Progenitor cell of endocrine pancreas (in vitro differentiated cells): ENCODE measurements at places on chromosomes 2 and 18.

- DNase-seq: no peak
These were observed 10.8 kb upstream of the MYO1B start for GRCh38 chr2:191234376-191234775.

DNA sequence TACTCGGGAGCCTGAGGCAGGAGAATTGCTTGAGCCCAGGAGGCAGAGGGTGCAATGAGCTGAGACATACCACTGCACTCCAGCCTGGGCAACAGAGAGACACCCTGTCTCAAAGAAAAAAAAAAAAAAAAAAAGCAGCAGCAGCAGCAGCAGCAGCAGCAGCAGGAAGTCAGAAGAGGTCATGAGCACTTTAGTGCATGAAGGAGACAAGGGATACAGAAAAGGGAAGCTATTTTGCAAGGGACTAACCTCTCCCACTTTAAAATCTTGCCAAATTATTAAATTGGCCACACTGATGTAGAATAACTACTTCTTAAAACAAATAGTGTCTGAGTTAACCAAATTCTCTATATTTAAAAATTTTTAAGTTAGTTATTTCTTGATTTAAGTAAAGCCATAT lies 113.4 kb upstream of the PDE1A start:
- DNase-seq: no peak

- DNase-seq: peak; percentile 23
These were observed 35.0 kb downstream of the RTN4 start for GRCh38 chr2:55014962-55015939.

GRCh38 chr2:239316562-239317465 lies 84.0 kb downstream of the HDAC4 start:
- DNase-seq: peak; percentile 5

- DNase-seq: no peak
These were observed 559.8 kb upstream of the REG3G start for GRCh38 chr2:78465707-78466106.

- no peak for DNase-seq
These were observed 262.7 kb upstream of the EPAS1 start for GRCh38 chr2:46034535-46034934.

- no peak for DNase-seq
These were observed 104.5 kb downstream of the CDCA7 start for GRCh38 chr2:173458991-173459780.

DNA sequence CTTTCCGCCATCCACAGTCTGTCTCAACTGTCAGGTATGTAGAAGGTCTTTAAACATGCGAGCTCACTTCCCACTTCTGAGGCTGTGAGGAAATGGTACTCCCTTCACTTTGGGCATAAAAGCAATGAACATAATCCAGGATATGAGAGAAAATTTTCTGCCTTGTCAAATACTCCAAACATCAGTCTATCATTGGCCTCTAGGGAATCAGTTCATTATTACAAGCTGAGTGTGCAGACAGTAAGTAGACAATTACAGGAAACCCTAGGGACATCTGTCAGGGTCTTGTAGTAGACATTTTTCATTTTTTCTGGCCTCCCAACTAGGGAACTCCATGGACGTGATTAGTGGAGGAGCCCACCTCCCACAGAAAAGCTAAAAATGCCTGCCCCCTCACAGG lies 13.6 kb upstream of the APCDD1 start:
- DNase-seq: no peak

- no peak for DNase-seq
These were observed 854.3 kb downstream of the LRRTM4 start for GRCh38 chr2:76667821-76668271.

DNA sequence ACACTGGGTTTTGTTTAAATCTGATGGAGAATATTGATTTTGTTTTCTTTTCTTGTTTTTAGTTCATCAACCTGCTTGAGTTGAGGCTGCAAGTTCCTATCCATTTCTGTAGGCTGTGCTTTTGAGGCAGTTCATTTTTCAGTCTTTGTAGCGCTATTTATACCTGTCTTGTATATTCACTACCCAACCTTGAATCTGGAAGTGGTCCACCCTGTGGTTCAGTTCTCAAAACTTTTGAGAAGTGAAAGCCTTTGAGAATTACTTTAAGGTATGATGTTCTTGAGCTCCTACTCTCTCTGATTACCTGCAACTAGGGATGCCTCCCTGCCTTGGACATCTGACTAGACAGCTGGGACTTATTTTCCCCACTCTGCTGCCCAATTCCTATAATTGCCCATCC lies 53.5 kb upstream of the KCNE4 start:
- DNase-seq: no peak

DNA sequence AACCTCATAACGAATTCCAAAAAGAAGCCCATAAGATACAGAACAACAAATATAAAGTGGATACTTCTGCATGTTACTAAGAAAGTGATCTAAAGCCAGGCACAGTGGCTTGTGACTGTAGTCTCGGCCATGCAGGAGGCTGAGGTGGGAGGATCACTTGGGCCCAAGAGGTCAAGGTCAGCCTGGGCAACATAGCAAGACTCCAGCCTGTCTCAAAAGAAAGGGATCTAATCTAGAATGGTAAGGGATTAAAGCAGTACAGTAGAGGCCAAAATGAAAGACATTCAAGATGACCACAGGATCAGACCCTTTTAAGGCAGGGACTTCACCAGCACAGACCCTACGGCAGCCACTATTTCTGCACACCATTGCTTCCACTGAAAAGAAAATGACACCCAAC lies 3.8 kb downstream of the COBLL1 start:
- DNase-seq: no peak

GRCh38 chr2:110115291-110116032 lies at the start of gene MALL:
Gene MALL, minus strand, starts transcription at chr2:110115822. Its CDS starts 30 bp downstream, at chr2:110115792.
- peak; percentile 22 for DNase-seq

- DNase-seq: no peak
These were observed at the start of gene MGAT5 for GRCh38 chr2:134253804-134254203. Gene MGAT5, plus strand, starts transcription at chr2:134254072. Its CDS starts 332 bp downstream, at chr2:134254404.

DNA sequence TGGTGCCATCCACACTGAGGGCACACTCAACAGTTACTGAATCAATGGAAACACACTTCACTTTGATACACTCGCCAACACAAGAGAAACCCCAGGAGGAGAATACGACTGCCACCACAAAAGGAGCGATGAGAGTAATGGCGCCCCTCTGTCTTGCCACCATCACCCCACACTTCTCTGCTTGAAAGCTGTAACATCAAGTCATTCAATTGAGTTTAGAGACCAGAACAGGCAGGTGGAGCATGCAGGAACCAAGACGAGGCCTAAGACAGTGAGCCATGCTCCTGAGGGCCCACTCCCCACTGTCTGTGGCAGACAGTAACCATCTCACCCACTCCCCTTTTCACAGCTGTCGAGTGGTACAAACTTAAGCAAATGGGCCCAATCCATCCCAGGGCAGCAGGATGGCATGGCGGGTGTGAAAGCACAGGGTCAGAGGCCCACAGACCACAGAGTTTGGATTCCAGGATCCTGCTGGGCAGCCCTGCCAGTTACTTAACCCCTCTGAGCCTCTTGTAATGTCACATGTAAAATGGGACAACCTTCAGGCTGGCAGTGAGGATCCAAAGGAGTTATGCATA lies 101.9 kb downstream of the TNS1 start:
- no peak for DNase-seq

- no peak for DNase-seq
These were observed 3.0 kb upstream of the GPC1 start for GRCh38 chr2:240432430-240432819.

DNA sequence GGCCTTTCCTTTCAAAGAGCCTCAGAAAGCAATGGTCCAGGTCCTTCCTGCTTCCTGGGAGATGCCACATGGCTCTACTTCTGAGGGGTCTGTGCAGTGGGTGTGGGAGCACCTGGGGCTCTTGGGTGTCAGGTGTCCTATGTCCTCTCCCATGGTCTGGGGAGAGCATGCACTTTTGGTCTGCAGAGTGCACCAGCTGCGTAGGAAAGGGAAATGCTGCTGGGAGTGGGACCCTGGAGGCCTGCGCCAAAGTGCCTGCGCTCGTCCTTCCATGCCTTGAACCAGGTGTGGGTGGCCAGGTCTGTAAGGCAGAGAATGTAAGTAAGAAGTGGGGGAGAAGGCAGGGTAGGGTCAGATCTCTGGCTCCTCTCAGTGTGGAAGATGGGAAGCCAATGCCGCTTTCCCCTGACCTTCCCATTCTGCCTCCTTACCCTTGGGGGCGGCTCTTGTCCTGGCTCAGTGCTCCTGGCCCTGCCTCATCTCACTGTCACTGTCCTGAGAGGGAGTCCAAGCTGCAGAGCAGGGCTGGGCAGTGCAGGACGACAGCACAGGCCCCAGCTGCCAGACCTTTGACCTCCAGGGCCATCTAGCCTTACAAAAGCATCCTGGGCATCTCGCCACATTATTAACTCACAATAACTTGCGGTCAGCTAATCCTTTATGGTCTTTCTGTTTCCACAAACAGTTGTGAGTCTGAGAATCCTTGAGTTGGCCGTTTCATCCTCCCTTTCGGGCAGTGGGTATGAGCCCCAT lies 6.6 kb upstream of the PROM2 start:
- peak; percentile 2 for DNase-seq

DNA sequence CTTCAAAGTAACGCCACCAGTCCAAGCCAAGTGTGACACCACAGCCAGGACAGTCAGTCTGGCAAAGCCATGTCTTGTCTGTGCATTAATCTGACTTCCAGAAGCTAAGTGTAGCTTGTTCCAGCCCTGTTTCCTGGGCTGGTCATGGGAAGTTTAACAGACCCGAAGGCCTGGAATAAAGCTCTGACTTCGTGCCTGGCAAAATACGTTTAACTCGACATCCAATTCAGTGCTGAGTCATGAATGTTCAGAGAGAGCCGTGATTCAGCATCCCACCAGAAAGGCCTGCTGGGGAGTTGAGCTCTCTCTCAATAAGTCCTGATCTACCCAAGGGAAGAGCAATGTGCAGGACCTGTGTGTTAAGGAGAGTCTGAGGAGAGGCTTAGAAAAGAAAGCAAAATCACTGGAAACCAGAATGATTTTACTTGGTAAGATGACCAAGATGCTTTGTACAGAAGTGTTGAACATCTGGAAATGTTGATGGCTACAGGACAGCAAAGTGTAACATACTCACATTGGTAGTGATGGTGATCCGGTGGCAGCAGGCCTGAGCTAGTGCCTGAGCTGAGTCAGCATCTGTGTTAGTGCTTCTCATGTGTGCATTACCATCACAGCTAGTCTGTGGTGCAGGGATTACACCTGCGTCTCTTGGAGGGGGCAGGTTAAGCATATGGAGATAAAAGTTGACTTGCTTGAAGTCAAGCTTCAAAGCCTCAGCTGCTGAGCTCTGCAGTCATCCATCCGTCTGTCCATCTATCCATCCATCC lies 743.7 kb upstream of the HS6ST1 start:
- no peak for DNase-seq

DNA sequence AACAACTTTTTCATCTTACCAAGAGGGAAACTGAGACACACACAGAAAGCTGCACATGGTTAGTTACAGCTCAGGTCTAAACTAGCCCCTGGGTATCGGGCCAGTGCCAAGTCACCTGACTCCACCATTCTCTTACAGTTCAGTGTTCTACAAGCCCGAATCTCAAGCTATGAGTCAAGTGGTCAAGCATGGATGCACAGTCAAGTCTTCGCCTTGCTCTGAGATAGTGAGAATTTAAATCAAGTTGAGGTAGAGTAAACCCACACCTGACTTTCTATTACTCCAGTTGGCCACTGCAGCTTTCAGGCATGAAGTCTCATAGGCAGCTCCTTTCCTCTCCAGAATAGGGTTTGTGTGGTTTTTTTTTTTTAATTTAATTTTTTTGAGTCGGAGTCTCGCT lies 34.5 kb upstream of the ARL5A start:
- DNase-seq: no peak

DNA sequence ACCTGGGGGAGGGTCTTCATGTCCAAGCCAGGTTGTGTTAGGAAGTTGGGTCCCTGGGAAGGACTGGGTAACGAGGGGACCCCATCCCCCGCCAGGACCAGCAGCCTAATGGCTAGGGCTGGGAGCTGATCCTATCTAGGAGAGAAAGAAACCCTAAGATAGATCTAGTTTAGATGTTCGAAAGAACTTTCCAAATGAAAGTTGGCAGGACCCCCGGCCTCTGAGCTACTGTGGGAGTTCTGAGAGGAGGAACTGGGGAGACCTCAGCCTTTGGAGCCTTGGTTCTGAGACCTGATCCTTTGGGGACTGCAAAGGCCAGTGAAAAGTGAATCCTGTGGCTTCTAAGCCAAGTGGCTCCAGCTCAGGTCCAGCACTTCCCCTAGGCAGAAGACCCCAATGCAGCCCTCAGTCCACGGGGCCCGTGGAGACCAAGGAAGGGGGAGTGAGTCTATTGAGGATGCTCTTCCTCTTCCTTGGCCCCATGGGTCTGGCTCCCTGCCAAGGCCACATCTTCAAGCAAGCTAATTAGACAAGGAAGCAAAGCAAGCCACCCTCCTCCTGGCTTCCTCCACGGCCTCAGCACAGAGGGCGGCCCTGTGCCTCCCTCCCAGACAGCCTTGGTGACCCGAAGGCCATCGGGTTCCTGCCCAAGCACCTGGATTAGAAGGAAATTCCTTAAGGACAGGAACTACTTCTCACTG lies 23.5 kb downstream of the CCT7 start:
- DNase-seq: no peak

GRCh38 chr2:27322301-27322765 lies 564 bp downstream of the MPV17 start:
- no peak for DNase-seq

DNA sequence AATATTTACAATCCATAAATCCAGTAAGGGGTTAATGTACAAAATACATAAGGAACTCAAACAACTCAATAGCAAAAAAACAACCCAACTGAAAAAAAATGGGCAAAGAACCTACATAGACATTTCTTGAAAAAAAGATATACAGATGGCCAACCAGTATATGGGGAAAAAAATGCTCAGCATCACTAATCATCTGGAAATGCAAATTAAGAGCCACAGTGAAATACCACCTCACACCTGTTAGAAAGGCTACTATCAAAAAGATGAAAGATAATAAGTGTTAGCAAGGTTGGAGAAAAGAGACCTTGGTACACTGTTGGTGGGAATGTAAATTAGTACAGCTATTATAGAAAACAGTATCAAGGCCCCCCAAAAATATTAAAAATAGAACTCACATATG lies 14.6 kb downstream of the AP1S3 start:
- DNase-seq: no peak

GRCh38 chr2:195333869-195334268 lies 323.2 kb upstream of the SLC39A10 start:
- DNase-seq: no peak
